A172 (cell line): ENCODE measurements at places on chromosomes 11 and 22.
A peak's percentile ranks its signal among the peaks of the same experiment; 100 is the strongest.

- no peak for DNase-seq
Measured at GRCh38 chr22:42648368-42649245, 585 bp downstream of the CYB5R3 start.

GRCh38 chr11:75633409-75634066, 35.3 kb downstream of the MAP6 start:
- no peak for DNase-seq

DNA sequence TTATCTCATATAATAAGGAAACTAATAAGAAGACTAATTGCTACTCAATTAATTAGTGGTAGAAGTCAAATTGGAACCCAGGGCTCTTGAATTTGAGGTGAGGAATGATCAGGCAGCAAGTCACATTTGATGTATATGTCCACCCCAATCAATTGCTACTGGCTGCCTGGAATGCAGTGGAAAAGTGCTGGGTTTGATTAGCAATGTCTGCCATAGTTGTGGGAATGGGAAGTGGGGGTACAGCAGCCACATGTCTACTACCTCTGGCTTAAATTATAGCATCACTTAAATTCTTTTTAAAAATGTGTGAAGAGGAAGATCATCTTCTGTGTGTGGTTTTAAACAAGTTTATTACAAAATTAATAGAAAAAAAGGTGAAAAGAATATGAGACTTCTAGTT, 50.8 kb upstream of the NAV2 start:
- DNase-seq, result no peak

- no peak for DNase-seq
Measured at GRCh38 chr11:119441898-119442243, 18.9 kb upstream of the THY1 start.

DNA sequence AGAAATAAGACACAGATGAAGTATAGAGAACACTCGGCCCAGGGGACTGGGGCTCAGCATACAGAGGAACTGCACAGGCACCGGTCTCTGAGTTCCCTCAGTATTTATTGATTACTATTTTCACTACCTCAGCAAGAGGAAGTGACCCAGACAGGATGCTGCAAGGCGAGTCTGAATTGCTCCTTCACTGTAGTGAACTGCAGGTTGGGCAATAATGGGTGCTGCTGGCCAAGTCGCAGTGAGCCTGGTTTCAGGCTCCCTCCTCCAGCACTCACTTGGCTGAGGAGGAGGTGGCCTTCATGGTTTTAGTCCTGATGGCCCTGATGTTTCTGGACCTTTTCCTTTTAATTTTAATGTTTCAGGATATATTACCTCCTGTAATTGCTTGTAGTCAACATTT, 10.4 kb downstream of the OR52K2 start:
- no peak for DNase-seq

DNA sequence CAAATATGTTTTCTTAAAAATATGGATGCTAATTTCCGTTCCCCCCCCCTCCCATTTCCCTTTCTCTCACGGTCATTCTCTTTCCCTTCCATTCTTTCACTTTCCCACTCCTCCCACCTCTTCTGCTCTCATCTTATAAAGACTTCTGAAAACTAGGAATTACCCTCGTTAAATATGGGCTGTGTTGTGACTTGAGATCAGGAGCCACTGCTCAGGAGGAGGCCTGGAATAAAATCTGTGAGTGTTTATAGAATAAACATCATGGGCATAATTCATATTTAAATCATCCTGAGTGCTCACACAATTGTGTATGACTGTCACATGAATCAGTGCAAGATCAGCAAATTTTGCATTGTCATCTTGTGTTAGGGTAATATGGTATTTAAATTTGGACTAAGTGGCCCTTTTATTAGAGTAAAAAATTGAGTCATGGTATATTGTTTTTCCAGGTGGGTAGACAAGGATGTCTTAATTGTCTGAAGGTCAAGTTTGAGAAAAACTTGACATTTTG, 208.0 kb downstream of the DDX10 start:
- peak; percentile 42 for DNase-seq

DNA sequence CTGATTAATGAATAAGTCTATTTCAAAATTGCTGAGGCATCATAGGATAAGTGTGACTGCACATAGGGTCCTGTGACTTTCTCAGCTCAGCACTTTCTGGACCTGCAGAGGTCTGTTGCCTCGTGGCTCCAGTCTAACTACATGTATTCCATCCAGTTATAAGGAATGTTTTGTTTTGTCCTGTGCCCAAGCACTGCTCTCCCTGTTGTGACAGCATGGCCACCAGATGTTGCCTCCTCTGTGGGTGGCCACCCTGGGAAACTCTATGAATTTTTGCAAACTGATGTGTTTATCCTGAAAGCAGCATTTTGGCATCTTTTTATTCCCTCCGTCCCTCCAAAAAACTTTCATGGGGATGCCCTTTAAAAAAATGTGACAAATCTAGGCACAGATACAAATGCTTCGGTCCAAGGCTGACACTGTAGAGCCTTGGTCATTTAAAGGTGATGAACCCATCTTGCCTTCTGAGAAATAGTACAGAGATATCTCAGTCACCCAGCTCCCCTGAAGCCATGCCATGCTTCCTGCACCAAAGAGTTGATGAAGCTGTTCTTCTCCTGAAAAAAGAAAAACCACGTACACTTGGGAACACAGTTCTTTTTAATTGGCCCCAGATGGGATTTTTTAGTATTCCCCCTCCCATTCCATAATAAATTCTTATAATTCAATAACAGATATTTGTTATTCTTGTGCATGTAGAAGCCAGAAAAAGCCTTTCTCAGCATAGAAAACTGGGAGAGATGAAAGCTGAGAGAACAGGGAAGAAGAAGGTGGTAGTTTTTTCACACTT, 72.6 kb downstream of the CCDC34 start:
- DNase-seq, result no peak

DNA sequence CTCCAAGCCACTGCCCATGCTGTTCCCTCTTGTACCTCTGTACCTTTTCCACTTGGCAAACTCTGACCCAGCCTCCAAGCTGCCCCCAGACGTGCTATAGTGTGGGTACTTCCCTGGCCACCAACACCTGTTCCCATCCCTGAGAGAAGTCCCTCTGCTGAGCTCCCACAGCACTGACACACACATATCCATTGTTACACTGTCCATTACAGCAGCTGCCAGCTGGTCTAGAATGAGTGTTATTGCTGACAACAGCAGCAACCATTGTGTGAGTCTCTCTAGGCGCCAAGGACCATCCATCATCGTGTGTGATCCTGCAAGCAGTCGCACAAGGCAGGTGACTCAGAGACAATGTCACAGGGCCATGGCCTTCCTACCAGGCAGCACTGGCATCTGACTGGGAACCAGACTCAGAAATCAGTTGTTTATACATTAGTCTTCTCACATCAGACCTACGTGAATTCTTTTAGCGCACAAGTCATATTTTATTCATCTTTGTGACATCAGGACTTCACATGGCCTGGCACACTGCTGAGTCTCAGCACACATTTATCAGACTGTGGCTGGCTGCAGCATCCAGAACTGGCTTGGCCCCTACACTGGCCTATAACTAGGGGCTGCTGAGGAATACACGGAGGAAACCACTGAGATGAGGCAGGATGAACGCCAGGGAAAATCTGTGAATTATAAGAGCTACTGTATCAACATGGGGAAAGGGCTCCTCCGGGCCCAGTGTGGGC, 56.4 kb downstream of the SGSM3 start:
- DNase-seq, result peak; percentile 41

- DNase-seq, result no peak
Measured at GRCh38 chr22:49032821-49033220, 794.9 kb downstream of the BRD1 start.

GRCh38 chr11:1150769-1151365, 6.9 kb upstream of the MUC5AC start:
- peak; percentile 19 for DNase-seq

GRCh38 chr11:64074239-64074638, 38.5 kb downstream of the FLRT1 start:
- no peak for DNase-seq

DNA sequence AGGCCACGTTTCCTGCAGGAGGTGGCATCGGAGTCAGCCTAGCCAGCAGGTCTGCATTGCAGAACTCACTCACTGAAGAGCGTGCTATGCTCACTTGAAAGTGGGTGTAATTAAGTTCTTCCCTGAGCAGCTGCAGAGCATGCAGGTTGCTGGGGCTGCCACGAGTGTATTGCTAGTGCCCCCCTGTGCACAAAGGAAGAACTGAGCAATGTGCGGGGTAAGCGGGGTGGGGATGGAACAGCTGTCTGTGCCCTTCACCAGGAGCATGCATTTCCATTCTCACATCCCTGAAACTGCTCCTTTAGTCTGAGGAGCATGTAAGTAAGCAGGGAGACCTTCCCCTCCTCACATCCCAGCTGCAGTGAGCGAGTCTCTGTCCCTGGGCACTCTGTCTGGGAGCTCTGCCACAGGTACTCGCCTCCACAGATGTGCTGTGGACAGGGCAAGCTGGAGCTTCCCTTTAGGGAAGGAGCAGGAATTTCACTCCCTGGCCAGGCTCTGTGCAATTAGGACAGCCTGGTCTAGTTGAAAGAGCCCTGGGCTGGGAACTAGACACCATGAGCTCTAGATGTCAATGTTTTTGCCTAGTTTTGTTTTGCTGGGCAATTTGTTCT, 1031.8 kb downstream of the NTM start:
- DNase-seq, result no peak

DNA sequence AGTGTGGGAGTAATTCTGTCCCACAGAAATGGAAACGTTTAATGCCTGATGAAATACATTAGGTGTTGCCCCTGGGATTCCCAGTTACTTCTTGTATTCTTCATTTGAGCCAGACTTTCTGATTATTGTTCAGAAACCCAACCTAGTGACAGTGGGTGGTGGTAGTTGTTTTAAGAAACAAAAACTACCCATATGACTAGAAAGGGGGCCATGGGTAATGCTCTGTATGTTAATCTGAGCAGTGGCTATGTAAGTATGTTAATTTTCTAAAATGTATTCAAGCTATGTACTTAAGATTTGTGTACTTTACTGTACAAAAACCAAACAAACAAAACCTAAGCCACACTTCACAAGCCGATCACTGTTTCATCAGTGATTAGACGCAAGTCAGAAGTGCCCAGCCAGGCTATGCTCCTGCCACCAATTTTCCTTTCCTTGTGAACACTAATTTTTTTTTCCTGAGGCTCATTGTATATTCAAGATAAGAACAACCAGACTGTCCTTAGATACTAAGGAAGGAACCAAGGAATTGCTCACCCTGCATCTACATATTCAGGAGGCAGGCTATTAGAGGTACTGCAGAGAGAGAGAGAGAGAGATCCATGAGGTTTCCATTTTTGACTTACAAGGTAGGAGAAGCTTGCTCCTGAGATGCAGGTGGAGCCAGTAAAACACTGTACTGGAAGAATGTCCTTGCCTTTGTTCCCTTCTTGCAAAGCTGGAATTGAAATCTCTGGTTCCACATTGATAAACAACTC, 122.7 kb downstream of the DBX1 start:
- no peak for DNase-seq
